Adipocyte (in vitro differentiated cells): ENCODE measurements at places on chromosomes 16 and 17.

DNA sequence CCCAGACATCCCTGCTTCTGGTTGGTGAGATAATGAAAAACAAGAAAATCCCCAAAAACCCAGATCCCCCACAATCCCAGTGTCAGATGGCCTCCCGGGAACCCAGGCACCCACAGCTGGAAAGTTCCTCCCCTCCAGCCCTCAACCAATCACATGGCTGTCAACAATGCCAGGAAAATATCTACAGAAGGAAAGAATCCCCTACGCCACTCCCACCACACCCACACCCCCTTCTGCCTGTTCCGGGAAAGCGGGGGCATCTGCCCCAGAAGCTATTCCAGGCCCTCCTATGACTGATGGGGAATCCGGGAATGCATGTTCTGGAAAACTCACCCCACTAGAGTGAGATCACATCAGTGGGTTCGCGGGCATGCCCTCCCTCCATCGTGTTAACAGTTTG lies 1.8 kb downstream of the TMEM95 start:
- no peak for DNase-seq

GRCh38 chr17:80656590-80656989 lies 112.0 kb downstream of the RPTOR start:
- no peak for DNase-seq

DNA sequence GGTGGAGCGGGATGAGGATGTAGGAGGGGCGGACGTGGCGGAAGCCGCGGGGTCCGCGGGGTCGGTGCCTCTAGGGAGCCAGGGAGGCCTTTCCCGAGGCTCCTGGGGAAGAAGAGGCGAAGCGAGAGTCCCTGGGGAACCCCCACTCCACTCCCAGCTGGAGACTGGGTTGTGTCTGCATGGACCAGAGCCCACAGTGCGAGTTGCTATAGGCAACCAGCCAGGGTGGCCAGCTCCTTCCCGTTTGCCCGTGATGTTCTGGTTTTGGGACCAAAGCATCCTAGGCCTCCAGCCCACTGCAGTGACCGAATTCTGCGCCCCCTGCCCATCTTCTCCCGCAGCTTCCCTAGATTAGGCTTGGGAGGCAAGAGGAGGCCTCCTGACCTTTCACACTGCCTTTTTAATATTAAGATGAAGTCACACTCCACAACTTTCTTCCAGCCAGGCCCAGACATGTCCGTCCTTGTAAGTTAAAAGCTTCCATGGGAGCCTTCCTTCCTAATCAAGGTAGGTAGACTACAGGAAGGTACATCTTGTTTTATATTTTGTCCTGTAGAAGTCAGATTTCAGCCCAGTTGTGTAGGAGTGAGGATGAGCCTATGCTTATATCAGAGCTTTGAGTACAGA lies 469 bp downstream of the AMZ2 start:
- peak; percentile 80 for DNase-seq

DNA sequence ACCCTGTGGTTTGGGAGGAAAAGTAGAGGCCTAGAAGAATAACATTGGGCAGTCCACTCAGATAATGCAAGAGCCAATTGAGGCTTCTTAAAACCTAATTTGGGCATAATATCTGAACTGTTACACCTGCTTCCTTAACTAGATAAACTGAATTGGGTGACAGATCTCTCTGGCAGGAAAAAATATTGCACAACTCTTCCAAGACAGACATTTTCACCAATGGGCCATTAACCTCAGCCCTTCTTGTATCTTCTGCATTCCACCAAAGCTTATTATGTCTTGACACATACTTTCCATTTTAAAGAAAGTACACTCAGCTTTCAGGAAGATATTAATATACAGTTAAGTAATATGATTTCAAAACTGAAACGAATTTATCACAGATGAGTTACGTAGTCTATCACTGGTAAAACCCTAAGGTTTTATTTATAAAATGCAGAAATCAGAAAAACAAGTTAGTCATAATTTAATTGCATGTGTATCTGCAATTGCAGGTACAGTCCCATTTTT lies 79.9 kb upstream of the MON1B start:
- DNase-seq = no peak

DNA sequence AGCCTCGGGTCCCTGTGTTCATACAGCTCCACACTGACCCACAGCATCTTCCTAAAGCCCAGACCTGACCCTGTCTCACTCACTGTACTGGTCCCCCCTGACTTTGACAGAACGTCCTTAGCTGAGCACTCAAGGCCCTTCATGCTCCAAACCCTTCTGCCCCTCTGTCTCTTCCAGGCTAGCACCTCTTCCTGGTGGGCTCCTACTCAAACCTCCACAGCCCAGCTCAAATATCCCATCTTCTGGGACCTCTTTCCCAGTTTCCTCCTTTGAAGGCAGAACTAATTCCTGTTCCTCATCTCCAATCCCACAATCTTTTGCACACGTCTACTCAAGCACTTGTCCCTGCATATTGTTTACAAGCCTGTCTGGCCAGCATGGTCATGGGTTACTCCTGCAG lies 8.8 kb downstream of the GRIN2C start:
- DNase-seq = no peak

- no peak for DNase-seq
These were observed 4.7 kb upstream of the TBX21 start for GRCh38 chr17:47728214-47728877.

DNA sequence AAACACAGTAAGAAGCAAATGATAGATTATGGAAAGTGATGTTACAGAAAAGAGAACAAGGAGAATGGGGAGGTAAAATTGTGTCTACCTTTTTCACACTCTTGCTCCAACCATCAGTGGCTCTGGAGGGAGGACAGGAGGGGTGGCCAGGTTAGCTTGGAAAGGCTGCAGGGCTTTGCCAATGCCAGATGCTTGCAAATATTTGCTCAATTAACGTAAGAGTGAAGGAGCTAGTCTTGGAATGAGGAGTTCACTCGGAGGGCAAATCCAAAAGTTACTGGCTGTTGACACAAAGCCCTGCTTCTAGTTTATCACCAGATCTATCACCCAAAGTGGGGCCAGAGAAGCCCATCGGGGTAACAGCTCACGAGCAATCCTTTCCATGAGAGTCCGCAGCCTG lies 7.4 kb upstream of the TNRC6C start:
- no peak for DNase-seq

GRCh38 chr16:59605706-59606105 lies 871.6 kb upstream of the GOT2 start:
- peak; percentile 10 for DNase-seq

DNA sequence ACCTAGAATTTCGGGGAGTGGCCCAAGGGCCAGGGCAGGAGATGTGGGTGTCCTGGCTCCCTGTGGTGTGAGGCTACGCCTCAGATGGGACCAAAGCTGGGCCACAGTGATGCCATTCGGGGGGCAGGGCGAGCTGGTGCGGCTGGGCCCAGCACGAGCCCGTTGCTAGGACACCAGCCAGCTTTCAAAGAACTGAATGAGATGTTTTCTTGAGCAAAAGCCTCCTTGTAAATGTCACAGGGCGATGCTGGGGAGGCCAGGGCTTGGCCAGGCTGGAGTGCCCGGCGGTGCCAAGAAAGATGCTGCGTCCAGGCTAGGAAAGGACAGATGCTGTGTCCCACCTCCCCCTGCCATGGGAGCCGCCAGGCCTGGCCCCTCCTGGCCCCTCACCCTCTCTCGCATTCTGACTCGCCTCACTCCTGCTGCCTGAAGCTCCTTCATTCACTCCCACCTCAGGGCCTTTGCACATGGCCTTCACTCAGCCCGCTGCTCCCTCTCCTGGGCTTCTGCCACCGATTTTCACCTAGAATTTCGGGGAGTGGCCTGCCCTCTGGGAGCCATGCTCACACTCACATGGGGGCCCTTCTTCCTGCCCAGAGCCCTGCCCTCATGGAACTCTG lies 39.1 kb downstream of the CPNE2 start:
- no peak for DNase-seq

- peak; percentile 55 for DNase-seq
These were observed 341.7 kb downstream of the C16orf95 start for GRCh38 chr16:86975445-86975844.

DNA sequence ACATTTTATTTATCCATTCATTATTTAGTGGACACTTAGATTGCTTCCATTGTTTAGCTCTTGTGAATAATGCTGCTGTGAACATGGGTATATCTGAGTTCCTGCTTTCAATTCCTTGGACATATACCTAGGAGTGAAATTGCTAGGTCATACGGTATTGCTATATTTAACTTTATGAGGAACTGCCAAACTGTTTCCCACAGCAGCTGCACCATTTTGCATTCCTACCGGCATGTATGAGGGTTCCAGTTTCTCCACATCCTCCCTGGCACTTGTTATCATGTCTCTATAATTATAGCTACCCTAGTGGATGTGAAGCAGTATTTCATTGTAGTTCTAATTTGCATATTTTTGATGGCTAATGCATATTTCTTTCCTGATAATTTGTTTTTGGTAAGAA lies 23.7 kb upstream of the DRG2 start:
- no peak for DNase-seq

GRCh38 chr17:4768298-4768697 lies 3.4 kb upstream of the TM4SF5 start:
- no peak for DNase-seq

- DNase-seq = no peak
These were observed 165.3 kb downstream of the SLC39A11 start for GRCh38 chr17:72927146-72927545.

DNA sequence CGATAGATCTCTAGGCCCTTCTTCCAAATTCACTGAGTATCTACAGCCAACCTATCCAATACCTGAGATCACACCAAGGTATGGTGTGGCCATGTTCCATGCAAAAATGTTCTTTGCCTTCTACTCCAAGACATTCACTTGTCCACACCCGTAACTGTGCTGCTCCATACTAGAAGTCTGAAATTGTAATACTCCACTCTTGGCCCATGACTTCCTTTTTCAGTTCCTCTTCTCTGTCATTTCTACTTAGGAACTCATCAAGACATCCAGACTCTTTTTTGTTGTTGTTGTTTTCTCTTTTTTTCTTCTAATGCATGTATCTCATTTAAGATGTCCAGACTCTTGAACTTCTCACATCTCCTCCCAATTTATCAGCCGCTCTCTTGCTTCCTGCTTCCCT lies 42.5 kb upstream of the KSR1 start:
- no peak for DNase-seq

- DNase-seq = no peak
These were observed 3.0 kb upstream of the NLRC5 start for GRCh38 chr16:56986361-56986760.

GRCh38 chr16:68731637-68732036 lies 5.5 kb upstream of the CDH1 start:
- no peak for DNase-seq

- DNase-seq = peak; percentile 86
These were observed 37.6 kb downstream of the ARHGAP27 start for GRCh38 chr17:45394913-45395568.

GRCh38 chr17:12851901-12852435 lies 62.7 kb downstream of the ARHGAP44 start:
- no peak for DNase-seq

DNA sequence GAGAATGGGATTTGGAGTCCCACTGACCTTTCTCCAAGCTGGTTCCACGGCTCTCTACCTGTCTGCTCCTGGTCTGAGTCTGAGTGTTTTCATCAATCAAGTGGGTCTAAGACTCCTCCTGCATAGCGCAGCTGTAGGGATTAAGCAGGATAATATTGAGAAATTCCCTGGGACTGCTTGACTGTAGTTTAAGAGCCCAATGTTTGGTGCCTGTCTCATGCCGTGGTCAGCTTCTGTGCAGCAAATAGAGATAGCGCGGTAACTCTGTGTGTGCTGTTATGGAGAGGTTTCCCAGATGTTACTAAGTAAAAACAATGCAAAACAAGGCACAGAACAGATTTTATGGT lies 21.4 kb downstream of the RPTOR start:
- no peak for DNase-seq

DNA sequence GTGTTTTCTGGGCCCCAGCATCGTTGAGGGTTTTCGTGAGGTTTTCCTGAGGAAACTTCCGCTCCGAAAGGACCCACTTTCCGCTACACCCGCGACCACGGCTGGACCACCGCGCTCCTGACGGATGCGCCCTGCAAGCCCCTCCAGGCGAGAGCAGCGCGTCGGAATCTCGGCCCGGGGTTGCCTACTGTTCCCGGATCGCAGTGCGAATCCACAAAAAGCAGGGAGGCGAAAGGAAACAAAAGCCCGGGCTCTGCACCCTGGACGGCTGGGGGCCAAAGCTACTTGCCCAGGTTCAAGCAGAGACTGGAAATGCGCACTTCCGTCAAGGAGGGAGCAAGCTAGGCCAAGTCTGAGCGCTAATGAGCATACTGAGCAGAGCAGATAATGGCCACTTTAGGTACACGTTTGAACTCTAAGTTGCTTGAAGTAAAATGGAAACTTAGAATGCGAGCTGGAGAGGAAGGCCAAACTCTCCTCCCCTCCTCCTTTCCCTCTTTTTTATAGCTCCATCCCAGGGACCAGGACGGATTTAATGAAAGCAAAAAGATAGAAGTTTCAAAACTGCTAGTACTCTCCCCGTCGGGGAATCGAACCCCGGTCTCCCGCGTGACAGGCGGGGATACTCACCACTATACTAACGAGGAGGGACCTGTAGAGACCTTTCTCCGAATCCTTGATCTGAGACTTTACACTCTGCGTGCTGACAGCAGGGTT lies 11.4 kb upstream of the AURKB start:
- peak; percentile 90 for DNase-seq

GRCh38 chr16:22764662-22765327 lies 49.2 kb upstream of the HS3ST2 start:
- no peak for DNase-seq

DNA sequence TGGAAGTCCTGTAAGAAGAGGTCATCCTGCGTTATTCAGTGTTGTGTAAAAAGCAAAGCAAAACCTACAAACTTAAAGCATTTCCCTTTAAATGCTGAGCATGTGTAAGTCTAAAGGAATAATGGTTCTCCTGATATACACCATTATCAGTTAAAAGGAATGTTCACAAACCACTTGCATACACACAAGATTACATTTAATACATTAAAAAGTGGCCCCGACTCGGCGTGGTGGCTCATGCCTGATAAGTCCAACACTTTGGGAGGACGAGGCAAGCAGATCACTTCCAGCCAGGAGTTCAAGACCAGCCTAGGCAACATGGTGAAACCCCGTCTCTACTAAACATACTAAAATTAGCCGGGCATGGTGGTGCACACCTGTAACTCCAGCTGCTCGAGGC lies 30.5 kb downstream of the CPPED1 start:
- DNase-seq = no peak

DNA sequence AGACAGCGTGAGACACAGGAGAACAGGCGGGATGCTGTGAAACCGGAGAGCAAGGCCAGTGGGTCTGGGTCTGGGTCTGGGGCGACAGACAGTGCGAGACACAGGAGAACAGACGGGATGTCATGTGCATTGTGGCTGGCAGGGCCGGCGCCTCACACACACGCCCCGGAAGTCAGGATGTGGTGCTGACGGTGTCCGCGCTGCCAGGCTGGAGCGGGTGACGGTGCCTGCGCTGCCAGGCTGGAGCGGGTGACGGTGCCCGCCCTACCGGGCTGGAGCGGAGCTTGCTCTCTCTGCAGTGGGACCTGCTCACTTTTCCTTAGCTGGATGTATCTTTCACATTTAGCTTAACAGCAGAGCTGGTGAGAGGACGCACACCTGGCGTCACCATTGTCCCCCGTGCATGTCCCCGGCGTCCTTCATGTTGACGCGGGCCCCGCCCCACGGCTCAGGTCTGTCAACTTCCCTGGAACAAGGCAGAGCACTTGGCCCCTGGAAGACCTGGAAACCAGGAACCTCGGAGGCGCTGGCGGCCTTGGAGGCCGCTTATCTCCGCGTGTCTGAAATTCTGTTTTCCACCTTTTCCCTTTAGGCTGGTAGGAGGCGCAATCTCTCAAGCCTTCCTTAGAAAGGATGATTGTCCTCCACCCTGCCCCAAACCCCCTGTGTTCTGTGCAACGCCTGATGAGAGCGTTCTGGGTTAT lies 43.0 kb upstream of the ZNF750 start:
- no peak for DNase-seq
